ENCODE measurements at places on chromosomes 16 and 17. TPM values are rescaled to one million over a fixed set of nuclear protein-coding genes. Genes with fewer than 3 reads are reported as not detected.

DNA sequence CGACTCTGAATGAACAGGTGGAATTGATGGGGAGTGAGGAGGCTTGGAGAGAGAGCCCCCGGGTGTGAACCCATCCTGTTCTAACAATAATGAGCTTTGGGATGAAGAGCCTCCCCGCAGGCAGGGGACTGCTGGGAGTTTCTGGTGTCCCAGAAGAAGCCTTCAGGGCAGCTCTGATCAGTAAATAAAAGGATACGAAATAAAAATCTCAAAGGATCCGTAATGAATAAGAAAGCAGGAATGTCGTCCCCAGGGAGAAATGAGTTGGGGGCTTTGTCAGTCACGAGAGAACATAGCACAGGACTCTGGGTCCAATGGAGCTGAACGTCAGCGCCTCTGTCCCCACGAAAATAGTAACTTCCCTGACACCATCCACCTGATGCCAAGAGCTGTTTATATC lies 113.4 kb downstream of the PITPNC1 start:
- H3K36me3 ChIP-seq: no peaks in the 10 kb centered on the region
- no peak for DNase-seq
- no peaks in the 10 kb centered on the region for H3K4me1 ChIP-seq

DNA sequence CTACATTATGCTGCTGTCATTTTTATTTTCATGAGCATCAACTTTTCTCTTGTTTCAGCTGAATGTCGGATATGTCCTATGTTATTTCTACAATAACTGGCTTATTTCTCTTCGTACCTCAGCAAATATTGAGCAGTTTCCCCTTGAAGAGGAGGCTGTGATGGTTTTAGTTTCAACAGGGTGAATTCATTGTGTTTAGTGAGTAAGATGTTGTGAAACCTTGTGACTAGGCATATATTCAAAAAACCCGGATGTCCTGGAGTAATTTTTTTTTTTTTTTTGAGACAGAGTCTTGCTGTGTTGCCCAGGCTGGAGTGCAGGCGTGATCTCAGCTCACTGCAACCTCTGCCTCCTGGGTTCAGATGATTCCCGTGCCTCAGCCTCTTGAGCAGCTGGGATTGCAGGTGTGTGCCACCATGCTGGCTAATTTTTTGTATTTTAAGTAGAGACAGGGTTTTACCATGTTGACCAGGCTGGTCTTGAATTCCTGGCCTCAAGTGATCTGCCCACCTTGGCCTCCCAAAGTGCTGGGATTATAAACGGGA lies 11.1 kb downstream of the CPD start:
- H3K4me1 ChIP-seq: no peaks in the 10 kb centered on the region
- DNase-seq: no peak
- H3K36me3 ChIP-seq: 0 out of 2 replicates have a peak, but pooled peaks cover 3% of the 10 kb centered on the region

HAS3 gene
- 153 TPM for total RNA-seq

GRCh38 chr17:48825446-48826381 lies 5.1 kb upstream of the CALCOCO2 start:
- no peaks in the 10 kb centered on the region for H3K27me3 ChIP-seq
- H3K36me3 ChIP-seq: no peaks in the 10 kb centered on the region
- H3K4me3 ChIP-seq: no peak overlapping the region

RNU2-1 gene
- not detected for total RNA-seq

OR4D1 gene
- not detected for total RNA-seq

GRCh38 chr17:7131423-7131791 lies 16.8 kb upstream of the ASGR2 start:
- H3K4me1 ChIP-seq: peaks cover 3% of the 10 kb centered on the region
- DNase-seq: no peak
- H3K36me3 ChIP-seq: no peaks in the 10 kb centered on the region
- no peak overlapping the region for H3K27ac ChIP-seq
- no peaks in the 10 kb centered on the region for H3K27me3 ChIP-seq
- H3K4me3 ChIP-seq: no peak overlapping the region

DNA sequence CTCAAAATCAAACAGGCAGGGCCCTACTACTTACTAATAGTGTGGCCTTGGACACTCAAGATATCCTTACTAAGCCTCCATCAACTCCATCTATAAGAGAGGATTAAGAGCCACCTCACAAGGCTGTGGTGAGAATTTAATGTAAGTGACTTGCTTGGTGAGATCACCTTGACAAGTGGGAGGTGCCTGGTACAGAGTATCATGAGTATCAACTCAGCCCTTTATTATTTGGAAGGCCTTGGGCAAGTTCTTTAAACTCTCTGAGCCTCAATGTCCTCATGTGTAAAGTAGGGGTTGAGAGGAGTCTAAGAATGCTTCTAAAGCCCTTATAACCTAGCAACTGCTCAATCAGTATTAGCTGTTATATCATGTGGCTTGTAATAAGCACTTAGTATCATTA lies 15.0 kb downstream of the THUMPD1 start:
- DNase-seq: no peak
- H3K36me3 ChIP-seq: no peaks in the 10 kb centered on the region
- H3K4me1 ChIP-seq: no peaks in the 10 kb centered on the region
- no peak overlapping the region for H3K4me3 ChIP-seq

GRCh38 chr16:67019171-67019570 lies 9.8 kb upstream of the CBFB start:
- no peak for DNase-seq
- no peak overlapping the region for H3K27ac ChIP-seq
- H3K36me3 ChIP-seq: no peaks in the 10 kb centered on the region
- H3K27me3 ChIP-seq: no peaks in the 10 kb centered on the region
- H3K4me1 ChIP-seq: peaks cover 9% of the 10 kb centered on the region

Data from PC-3 (cell line).